ENCODE measurements at places on chromosomes 1 and 21.

GRCh38 chr1:231934797-231935196 lies 308.2 kb downstream of the DISC1 start:
- peak; percentile 97 for DNase-seq

- no peak for DNase-seq
These were observed 1.2 kb upstream of the HIVEP3 start for GRCh38 chr1:41919764-41920397.

DNA sequence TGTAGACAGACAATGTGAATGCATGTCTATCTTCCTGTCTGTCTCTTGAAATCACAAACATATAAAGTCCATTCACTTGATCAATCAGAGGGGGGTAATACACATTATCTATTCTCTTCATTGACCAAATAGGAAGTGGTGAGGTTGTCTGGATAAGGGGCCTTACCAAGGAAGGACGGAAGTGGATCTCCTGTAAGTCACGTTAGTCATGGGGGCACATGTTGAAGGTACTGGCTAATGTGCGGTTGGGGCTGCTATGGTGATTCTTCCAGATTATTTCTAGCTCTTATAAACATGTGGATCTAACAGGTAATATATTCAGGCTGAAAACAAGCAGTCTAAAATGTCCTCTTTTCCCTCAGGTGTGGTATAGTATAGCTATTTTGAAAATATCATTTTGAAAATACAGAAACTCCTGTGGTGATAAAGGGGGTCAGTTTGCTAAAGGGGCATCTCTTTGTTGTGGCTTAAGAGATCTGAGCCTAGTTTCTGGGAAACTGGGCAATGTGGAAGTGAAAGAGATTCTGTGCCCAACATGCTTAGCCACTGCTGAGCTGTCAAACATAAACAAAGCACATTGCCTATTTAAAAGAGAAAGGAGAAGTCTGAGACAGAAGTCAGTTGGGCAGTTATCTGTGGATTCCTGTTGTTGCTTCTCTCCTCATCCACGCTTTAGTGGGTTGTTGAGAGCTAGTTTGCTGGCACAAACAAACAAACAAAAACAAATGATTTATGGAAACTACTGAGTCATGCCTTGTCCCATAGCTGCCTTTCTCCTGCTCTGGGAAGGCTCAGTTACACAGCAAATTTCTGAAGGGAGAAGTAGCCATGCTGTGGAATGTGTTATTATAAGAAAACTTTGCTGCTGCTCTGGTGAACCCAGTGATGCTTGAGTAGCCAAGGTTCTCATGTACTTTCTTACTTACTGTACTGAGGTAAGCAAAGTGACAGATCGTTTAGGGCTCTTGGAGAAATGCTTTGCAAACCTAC lies 166.9 kb downstream of the HLX start:
- peak; percentile 48 for DNase-seq

DNA sequence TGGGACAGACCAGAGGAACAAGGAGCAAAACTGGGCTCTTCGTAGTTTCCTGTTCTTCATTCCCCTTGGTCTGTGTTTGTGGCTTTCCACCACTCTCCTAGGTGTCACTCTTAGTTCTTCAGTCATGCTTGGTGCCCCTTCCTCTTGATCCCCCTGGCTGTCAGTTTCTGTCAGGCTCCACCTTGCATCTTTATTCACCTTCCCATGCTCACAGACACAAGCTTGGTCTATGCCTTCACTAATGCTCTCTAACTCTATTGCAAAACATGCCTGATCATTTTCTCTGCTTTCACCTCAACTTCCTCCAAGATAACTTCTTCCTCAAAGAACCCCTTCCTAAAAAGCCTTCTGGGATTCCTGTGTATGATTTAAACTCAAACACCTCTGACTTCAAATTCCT lies 122.9 kb downstream of the GLUL start:
- no peak for DNase-seq

DNA sequence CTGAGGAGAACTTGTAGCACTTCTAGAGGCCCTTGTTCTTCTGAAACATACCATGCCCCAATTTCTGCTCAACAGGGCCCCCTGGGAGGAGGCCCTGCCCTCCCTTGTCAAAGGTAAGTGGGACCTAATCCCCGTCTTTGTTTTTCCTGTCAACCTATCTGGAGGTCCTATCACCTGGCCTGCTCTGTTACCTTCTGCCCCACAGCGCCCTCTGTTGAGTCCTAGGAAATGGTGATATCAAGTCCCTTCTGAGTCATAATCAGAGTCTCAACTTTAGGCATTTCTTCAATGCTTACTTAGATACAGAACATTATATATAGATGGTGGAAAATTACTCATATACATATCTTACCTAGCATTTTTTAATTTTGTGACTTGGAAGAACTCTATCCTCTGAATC lies 28.2 kb upstream of the FCRL4 start:
- DNase-seq, result no peak

DNA sequence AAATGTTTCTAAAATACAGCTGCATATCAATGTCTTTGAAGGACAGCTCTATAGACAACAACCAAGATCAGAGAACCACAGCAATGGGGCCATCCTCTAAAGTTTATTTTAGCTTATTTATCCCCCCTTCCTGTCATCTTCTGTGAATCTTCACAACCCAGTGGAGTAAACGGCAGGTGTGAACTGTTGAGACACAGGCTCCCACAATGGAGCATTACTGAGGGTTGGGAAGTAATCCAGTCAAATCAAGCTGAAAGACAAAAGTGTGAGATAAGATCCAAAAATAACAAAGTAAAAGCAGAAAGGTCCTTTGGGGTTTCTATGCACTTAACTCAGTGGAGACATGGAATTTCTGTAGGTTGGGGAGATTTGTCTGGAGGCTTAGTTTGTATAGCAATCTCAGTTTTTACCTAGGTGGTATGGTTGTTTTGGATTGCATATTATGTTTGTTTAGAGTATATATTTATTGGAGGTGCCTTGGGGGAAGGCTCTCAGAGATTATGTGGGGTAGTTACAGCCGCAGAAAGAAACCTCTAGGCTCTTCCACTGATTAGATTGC lies 286.9 kb upstream of the ADGRL2 start:
- no peak for DNase-seq
